ENCODE measurements at places on chromosomes 4 and X.

DNA sequence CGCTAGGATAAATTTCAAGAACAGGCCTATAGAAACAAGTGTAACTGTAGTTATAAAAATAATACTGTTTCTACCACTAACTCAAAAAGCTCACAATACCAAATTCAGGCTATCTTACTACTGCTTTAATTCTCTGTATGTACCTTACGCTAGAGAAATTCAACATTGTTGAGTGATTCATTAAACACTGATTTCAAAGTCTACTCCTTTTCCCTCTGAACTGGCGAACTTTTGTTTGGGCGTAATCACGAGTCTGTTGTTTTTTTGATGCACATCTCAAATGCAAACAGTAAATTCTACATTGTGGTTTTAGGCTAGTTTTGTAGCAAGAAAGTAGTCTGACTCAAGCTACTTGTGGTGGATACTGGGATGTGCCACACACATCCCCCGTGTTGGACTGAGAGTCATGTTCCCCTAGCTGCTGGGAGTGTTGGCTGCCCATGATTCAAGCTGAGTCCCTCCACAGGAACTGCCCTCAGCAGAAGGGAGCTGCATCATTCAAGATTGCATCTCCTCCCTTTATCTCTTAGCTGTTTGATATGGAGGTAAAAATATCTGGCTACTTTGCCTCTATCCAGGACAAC lies 406.1 kb downstream of the RAPGEF2 start:
- DNase-seq: no peak

GRCh38 chrX:30982467-30982866 lies 89.4 kb downstream of the FTHL17 start:
- DNase-seq: no peak

GRCh38 chrX:40971736-40972135 lies 113.5 kb upstream of the USP9X start:
- DNase-seq: no peak

- DNase-seq: no peak
Observed at GRCh38 chrX:12954981-12955380, 19.9 kb upstream of the TMSB4X start.

DNA sequence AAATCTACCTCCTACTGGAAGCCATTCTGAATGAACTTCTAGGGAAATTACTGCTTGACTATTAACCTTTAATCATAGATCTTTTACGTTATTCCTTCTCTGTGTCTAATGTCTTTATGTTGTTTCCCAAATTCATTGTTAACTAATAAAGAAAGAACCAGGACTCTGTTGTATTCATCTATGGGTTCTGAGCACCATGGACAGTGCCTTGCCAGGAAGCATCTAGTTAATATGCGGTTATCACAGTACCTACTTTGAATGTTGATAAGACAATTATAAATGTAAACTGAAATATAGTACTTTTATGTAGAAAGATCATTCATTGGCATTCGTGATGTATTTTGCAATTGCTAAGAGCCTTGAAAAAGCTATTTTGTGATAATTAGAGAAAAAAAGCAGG lies 23.8 kb downstream of the NWD2 start:
- DNase-seq: no peak

DNA sequence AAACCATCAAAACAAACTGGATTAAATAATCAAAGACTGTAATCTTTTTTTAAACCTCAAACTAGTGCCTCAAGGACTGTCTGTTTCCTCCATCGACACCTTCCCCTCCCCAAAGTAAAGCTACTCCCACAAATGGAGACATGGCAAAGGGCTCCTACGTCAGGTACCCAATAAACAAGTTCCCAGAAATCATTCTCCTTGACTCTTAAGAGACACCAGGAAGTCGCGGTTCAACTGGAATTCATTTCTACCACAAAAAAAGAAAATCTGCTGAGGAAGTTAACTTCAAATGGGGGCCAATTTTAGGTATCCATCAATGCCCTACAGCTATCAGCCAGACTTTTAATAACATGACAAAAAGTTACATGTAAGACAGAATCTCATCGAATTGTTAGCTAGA lies 2.5 kb downstream of the RPS4X start:
- no peak for DNase-seq

GRCh38 chrX:154990496-154990895 lies 32.0 kb downstream of the F8 start:
- DNase-seq: no peak

- DNase-seq: no peak
Observed at GRCh38 chr4:116058129-116058528, 944.7 kb upstream of the NDST4 start.

DNA sequence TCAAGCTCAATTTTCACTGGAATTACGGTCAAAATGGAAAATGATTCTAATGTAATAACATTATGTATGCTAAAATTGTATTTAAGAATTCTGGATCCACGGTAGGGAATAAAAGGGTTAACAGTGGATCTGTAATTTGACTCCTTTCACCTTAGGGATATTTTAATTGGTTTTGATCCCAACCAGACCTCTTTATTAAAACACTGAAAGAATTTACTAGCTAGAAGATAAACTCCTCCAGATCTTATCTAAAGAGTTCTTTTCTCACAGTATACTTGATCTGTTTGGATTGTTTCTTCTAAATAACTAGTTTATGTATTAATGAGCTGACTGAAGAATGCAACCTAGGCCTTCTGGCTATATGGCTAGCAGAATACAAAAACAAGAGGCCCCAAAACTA lies 118.4 kb downstream of the DDX53 start:
- no peak for DNase-seq

DNA sequence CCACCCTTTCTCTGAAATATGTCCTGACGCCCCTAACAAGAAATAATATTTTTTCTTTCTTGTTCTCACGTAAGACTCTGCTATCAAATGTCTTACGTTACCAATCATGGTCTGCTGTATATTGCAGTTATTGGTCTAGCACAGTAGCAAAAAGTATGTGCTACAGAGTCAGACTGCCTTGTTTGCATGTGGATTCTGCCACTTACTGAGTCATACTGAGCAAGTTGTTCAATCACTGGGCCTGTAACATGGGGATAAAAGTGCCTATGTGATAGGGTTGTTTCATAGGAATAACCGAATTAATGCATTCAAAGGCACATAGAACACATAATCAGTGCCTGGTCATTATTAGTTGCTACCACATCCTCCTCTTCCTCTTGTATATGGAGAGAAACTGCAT lies 14.1 kb downstream of the RPGR start:
- no peak for DNase-seq

DNA sequence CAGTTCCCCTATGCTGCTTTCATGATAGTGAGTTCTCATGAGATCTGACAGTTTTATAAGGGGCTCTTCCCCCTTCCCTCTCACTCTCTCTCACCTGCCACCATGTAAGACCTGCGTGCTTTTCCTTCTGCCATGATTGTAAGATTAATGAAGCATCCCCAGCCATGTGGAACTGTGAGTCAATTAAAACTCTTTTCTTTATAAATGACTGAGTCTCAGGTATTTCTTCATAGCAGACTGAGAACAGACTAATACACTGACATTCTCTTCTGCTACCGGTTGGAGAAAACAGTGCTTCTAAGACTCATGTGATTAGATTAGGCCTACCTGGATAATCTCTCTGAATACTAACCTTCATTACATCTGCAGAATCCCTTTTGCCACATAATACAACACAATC lies 45.4 kb upstream of the TRPC5OS start:
- DNase-seq: no peak

- DNase-seq: peak; percentile 84
Observed at GRCh38 chr4:76198411-76199237, 15.0 kb downstream of the SCARB2 start.

DNA sequence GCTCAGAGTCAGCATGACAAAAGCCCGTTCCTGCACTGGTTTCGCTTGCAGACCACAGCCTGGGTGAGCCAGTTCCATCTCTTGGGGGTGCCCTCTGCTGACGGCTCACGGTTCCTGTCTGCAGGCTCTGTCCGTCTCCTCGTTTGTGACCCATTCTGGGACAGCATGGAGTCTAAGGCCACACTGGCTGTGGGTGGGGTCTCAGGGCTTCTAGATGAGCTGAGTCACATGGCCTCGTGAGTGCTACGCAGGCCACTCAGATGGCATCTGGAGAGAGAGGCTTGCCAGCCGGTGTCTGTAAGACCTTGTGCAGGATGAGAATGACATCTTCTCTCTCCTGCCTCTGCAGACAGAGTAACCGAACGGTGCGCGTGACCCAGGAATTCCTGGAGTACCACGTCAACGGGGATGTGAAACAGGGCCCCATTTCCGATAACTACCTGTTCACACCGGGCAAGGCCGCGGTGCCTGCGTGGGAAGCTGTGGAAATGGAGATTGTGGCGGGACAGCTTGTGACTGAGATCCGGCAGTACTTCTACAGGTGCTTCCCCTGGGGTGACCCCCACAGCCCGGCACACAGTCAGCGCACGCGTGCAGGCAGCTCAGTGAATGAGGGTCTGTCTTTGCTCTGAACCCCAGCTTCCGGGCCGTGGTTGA lies 31.6 kb upstream of the MRFAP1 start:
- DNase-seq: no peak

DNA sequence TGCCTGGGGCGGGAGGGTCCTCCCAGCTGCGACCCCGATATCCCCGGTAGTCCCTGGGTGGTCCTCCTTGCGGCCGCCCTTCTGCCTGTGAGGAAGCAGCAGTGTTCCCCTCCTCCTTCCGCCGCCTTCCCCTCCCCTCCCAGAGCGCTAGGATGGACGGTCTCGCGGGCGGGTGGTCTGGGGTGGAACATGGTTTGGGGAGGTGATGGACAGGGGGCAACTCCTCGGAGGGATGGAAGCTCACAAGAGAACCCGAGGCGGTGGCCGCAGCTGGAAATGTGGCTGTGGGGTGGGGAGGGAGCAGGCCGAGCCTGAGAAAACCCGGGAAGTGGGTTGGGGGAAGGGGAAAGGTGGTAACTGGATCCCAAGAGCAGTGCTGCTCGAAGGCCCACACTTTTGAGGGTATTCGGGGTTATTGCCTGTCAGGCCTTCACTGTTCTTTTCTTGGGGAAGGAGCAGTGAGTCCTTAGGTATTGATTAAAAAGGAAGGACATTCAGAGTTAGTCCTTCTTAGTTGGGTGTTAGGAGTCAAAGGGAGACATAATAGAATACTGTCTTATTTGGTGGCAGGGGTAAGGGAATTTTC lies 581 bp downstream of the UBE2K start:
- DNase-seq: peak; percentile 20

- DNase-seq: peak; percentile 78
Observed at GRCh38 chr4:40256329-40256728, 59.5 kb downstream of the RHOH start.

DNA sequence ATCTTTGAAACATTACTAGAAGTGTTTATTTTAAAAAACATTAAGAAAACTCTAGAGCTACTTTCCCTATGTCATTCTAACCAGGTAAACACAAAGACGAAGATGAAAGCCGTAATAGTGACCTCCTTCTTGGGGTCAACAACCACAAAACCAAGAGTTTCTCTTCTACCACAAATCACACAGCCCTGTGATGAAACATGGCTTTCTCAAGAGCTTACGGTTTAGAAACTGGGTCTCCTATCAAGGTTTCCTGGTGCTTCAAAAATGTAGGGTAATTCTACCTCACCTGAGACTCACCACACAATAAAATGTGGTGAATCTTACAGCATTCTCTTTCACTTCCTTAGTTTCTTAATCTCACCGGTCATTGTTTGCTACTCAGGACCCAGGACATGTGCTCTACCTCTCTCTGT lies 50.9 kb downstream of the CORIN start:
- DNase-seq: no peak

DNA sequence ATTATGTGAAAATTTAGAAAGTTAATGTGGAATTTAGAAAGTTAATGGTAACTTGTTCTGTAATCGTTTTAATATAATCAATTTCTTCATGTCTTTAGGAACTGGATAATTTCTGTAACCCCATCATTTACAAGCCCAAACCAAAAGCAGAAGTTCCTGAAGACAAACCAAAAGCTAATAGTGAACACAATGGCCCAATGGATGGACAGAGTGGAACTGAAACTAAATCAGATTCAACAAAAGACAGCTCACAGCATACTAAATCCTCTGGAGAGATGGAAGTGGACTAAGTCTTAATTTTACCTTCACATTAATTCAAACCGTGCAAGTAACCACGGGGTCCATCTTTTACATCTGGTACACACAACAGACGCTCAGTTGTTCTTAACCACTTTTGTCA lies 48.1 kb upstream of the PLK4 start:
- no peak for DNase-seq

GRCh38 chr4:110287130-110287529 lies 88.7 kb upstream of the ELOVL6 start:
- DNase-seq: no peak

DNA sequence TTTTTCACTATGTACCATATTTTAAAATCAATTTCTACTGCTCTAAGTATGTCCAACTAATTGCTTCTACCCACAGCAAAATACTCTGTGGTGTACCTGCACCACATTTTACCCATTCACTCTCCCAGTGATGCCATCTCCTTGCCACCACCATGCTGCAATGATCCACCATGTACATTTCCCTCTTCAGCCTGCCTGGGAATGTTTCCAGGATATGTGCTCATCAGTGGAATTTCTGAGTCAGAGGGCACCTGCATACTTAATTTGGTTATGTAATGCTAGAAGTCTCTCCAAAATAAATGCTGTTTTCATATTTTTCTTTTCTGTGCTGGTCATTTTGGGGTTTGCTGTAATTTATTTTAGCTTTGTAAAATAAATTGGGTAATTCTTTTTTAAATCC lies 33.2 kb upstream of the OCIAD2 start:
- no peak for DNase-seq

DNA sequence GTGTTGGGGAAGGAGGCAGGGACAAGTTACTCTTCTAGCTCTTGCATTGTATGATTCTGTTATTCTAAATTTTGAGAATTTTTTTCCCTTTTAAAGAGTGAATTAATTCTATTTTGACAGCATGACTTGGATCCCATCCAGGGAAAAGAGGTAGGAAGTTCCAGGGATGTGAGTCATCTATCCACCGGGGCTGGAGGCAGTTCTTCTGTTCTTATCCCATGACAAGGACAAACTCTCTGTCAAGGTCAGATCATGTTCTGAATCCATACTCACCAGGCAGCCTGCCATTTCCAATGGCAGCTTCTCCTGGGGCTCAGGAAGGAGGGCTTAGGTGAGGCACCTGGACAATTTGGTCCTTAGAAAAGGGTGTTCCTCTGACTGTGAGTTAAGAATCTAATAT lies 132.0 kb upstream of the MED14 start:
- no peak for DNase-seq

GRCh38 chr4:8817813-8818062 lies 53.9 kb downstream of the HMX1 start:
- DNase-seq: no peak

GRCh38 chr4:111761531-111761930 lies 383.7 kb upstream of the FAM241A start:
- DNase-seq: no peak
